ENCODE measurements at places on chromosomes 3 and 15. TPM values are rescaled to one million over a fixed set of nuclear protein-coding genes. Genes with fewer than 3 reads are reported as not detected.

Gene TRIM71
- not detected for polyA plus RNA-seq

Gene CTDSPL
- polyA plus RNA-seq, result 36.9 TPM

Gene CMTM8
- 10.0 TPM for polyA plus RNA-seq

Gene ERICH6
- polyA plus RNA-seq, result not detected

Data from urinary bladder (tissue), 4 donors.